ENCODE measurements at places on chromosomes 3 and 15.

DNA sequence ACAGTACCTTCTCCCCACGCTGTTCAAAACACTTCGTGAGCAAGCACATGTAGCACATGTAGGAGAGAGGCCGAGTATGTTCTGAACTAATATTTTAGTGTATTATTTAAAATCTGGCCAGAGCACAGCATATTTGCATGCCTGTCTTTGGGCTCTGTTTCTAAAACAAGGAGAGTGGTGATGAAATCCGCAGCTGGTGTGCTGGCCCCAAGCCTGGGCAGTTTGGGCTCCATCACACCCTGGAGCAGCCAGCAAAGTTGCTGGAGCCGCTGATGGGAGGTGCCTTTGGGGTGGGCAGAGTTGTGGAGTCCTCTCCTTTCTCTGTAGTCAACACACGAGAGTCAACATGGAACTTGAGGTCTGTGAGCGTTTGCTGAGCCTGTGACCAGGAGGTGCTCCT lies 116.6 kb downstream of the SLCO3A1 start:
- DNase-seq: no peak

GRCh38 chr3:11335056-11335608 lies 62.9 kb downstream of the ATG7 start:
- no peak for DNase-seq

DNA sequence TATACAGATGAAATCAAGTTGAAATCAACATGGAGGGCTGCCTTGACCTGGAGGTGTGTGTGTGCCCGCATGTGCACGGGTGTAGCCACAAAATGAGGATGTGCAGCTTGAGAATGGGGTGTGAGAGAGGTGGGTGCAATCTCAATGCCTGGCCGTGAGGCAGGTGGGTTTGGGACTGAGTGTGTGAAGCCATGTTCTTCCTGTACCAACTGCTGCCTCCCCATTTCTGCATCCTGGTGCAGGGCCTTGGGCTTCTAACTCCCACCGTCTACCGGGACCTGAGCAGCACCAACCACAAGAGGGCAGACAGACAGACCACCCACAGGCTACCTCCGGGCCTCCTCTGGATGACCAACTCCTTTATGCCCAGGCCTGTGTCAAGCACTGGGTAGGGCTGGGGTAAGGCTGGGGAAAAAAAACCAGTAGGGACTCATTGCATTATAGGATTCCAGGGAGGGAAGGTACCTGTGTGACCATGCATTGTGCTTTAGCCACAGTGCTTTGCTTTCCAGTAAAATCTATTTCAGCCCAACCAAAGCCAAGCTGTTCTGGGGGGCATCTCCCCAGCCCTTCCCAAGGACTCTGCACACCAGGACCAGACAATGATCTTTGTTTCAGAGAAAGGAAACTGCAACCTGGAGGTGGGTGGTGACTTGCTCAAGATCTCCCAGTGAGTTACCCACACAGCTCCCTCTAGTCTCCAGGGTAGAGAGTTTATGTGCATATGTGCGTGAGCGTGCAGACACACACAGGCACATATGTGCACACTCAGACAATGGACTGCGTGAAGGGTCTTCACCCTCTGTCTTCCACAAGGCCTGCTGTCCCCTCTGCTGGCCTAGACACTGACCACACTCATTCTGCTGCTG lies 162.2 kb upstream of the TLE3 start:
- no peak for DNase-seq

DNA sequence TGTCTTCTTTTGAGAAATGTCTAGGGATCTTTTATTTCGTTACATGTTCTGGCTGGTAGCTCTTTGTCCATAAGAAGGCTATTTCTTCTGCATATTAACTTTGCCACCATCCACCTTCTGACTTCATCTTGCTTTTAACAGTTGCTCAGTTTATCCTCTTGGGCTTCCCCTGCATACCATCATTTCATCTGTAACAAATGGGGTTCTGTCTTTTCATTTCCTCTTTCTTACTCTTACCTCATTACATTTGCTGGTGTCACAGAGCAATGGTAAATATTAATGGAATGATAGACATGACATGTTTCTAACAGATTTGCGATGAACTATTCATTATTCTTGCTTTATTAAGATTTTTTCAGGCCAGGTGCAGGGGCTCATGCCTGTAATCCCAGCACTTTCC lies 62.4 kb downstream of the GASK1A start:
- DNase-seq: no peak

DNA sequence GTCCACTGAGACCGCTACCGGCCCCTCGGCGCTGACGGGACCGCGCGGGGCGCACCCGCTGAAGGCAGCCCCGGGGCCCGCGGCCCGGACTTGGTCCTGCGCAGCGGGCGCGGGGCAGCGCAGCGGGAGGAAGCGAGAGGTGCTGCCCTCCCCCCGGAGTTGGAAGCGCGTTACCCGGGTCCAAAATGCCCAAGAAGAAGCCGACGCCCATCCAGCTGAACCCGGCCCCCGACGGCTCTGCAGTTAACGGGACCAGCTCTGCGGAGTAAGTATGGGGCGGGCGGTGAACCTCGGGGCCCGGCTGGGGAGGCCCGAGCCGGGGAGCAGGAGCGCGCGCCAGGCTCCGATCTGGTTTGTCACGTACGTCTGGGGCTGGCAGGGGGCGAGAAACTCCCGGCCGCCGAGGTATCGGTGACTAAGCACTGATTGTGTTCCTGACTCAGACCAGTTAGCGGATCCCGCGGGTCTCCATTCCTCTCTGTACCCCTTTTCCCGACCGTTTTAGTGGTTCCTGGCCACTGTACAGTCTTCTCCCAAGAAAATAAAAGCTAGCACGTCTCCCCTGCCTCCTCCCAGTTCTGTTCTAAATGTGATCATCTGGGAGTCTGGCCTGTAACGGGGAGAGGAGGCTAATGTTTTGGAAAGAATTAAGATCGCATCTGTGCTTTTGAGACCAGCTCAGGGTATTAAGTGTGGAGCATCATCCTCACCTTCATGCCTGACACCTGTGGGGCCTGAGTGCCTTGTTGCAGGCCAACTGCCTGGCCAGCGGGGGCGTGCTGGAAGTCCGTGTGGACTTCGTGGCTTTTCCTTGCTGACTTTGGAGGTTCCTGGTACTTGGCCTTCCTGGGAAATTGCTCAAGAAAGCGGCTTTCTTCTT lies 691 bp downstream of the MAP2K1 start:
- DNase-seq: peak; percentile 66

DNA sequence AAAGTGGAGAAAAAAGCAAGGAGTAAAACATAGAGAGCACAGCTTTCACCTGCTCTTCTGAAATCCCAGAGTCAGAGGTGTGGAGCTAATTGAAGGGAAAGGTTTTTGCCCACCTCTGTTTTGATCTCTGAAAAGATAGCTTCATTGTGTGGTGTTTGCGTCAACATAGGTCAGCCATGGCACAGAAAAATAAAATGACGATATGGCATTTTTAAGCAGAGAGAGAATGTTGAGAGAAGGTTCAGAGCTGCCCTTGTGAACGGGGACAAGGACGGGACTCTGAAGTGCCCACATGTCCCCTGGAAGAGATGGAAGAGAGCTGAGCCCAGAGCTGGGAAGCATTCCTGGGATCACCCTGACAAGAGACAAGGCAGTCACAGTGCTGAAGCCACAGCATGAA lies 249.4 kb upstream of the PLSCR5 start:
- DNase-seq: no peak

GRCh38 chr15:42595626-42596240 lies 20.3 kb downstream of the STARD9 start:
- no peak for DNase-seq

Data from stimulated activated CD4-positive, alpha-beta T cell treated with anti-CD3 and anti-CD28 coated beads, Interleukin-12 subunit alpha, Interleukin-12 subunit beta, amount 100 ng/mL, for 24 hours (primary cell).